ENCODE measurements at places on chromosomes 6 and 20.
A peak's percentile ranks its signal among the peaks of the same experiment; 100 is the strongest.

- ATAC-seq: no peak
These were observed 14.5 kb downstream of the SNRNP48 start for GRCh38 chr6:7604506-7604905.

DNA sequence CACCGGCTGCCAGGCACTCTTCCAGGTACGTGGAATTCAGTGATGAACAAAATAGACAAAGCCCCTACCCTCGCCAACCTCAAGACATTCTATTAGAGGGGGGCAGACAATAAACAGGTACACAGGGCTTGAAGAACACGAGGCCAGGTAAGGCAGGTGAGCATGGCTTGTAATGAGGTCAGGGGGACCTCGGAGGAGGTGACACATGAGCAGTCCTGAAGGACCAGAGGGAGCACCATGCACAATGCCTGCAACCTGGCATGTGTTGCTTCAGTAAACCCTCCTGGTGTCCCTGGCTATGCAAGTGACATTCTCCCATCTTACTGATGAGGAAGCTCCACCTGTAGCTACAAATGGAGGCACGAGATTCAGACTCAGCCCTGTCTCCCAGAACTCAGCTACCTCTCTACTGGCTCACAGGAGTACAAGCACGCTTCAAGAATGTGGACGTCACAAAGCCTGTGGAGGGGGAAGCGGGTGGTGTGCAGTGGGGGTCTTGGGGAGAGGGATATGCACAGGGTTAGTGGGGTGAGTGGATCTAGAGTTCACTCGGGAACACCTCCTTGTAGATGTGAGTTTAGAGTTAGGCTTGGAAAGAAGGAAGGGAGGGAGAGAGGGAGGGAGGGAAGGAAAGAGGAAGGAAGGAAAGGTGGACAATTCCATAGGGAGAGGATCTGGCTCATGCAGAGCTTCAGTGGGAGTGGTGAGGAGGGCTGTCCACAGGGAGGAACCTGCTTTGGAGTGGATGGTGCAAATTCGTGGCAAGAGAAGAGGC is 7.6 kb upstream of the MAPK13 start:
- ATAC-seq: no peak

- no peak for ATAC-seq
These were observed 95.6 kb downstream of the JARID2 start for GRCh38 chr6:15341311-15342001.

DNA sequence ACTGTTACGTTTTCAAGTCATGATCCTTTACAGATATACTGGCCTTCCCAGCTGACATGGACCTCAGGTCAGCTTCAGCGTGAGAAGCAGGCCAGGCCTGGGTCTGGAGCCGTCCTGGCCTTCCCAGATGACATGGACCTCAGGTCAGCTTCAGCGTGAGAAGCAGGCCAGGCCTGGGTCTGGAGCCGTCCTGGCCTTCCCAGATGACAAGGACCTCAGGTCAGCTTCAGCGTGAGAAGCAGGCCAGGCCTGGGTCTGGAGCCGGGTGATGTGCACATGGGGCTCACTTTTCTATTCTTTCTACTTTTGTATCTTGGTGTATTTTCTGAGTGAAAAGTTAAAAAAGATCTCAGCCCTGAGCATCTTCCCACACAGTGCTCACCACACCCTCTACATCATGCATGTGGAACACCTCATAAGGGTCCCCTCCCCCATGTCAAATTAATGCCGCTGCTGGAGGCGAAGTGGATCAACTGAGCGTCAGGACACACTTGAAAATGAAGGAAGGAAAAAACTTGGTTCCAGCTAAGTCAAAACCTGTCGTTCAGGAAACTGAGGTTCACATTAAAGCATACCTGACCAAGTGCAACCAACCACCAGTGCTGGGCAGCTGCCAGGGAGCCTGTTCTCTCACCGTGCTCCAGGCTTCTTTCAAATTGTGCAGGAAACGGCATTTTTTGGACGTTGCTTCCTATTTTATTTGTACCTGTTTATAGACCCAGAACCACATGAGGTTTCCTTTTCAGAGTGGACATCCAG is 32.2 kb downstream of the KIF25 start:
- no peak for ATAC-seq

GRCh38 chr6:134379076-134379475 is 61.2 kb upstream of the SGK1 start:
- peak; percentile 78 for ATAC-seq

DNA sequence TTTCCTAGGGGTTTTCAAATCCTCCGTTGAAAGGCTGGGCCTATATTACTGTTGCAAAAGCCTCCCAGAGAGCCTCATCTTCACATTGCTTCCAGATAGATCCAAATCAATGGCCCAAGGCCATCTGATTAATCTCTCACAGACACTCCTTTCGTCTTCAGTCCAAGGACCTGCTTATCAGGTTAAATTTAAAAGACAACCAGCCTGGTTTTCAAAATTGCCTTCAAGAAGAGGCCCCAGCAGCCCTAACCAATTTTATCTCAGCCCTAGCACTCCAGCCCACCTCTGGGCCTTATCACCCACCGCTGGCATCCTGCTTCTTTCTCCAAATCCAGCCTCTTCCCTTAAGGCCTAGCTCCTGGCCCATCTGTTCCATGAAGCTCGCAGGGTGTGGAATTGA is 15.5 kb upstream of the CCND3 start:
- ATAC-seq: no peak

DNA sequence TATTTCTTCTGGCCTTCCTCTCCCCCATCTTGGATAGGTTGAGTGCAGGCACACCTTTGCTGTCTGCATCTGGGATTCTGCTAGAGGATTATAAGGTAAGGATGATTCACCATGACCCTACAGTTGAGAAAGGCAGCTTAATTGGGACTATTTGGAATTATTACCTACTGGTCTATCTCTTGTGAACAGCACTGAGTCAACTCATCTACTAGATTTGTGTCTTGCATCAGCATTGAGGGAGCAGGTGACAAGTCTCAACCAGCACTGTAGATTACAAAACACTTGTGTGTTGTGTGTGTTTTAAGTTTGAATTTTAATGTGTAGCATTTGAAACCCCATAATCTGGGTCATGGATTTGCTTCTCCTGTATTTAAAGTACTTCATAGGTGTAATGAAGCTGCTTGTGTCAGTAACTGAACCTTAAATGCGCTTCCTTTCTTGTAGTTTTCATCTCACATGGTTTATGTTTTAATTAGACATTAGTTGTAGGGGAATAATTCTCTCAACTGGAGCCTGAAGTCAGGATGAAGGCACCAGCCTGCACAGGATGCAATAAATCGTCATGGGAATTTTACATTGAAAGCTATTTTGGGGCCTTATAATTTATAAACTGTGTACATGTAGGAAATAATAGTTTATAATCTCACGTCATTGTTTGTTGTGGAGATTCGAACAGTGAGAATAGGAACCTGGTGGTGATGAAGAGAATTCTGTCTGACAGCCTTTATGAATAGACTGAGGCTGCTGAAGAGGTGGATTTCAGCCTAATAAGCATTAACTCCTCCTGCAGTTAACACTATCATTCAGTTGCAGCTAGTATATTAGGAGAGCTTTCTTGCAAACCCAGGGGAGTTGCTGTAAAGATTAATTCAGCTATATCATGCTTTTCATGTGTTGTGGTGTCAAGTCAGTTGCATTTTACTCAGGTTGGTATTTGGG is 125.1 kb downstream of the JARID2 start:
- ATAC-seq: no peak
